IPS DF 19.7 (cell line): ENCODE measurements at places on chromosomes 3 and 15.

GRCh38 chr3:188431040-188431439 is 277.1 kb downstream of the LPP start:
- no peak for DNase-seq

DNA sequence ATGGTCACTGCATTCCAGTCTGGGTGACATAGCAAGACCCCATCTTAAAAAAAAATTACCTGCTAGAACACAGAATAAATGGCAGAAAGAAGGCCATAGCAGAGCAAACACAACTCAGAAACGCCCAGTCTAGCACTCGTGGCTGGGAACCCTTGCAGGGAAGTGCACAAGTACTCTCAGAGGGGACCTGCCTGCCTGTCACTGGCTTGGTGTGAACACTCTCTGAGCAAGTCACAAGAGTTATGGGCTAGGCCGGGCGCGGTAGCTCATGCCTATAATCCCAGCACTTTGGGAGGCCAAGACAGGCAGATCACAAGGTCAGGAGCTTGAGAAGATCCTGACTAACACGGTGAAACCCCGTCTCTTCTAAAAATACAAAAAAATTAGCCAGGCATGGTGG is 17.2 kb downstream of the SFMBT1 start:
- no peak for DNase-seq

DNA sequence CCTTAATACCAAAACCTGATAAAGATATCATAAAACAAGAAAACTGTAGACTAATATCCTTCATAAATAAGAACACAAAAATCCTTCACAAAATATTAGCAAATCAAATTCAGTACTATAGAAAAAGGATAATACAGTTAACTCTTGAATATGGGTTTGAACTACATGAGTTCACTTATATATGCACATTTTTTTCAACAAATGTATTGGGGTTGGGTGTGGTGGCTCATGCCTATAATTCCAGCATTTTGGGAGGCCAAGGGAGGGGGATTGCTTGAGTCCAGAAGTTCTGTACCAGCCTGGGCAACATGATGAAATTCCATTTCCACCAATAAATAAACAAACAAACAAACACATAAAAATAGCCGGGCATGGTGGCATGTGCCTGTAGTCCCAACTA is 39.2 kb downstream of the GOLGB1 start:
- no peak for DNase-seq

GRCh38 chr3:76735152-76735551 is 304.7 kb upstream of the ROBO2 start:
- no peak for DNase-seq

DNA sequence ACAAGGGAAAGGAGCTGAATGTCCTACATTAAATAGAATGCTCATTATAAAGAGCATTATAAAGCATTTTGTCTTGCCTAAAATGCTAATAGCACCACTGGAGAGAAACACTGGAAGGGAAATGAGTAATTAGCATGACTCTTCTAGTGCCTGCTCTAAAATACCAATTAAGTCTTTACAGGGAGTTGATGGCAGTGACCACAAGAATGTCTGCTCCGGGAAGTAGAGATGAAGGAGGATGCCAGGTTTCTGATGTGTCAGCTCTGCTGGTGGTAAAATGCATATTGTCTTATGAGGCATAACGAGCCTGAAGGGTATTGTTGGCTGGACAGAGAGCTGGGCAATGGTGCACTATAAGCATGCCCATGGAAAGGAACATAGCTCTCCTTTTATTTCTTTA is 49.5 kb downstream of the MYLK start:
- no peak for DNase-seq

DNA sequence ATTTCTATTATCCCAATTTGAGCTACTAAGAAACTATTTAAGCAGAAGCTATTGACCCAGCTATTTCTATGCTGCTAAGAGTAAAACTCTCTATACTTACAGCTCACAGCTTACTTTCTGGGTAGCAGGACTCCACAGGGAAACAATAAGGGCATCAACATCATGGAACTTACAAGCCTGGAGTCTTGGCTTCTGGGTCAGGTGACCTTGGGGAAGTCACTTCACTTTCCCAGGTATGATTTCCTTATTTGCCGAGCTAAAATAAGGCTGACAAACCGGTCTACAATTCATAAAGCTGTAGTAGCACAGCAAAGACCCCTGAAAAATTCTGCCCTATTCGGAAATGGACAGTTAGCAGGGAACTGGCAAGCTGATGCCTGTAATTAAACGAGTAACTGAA is 278.3 kb upstream of the NR2F2 start:
- DNase-seq, result no peak

GRCh38 chr3:134972836-134973455 is 177.9 kb downstream of the EPHB1 start:
- DNase-seq, result no peak

DNA sequence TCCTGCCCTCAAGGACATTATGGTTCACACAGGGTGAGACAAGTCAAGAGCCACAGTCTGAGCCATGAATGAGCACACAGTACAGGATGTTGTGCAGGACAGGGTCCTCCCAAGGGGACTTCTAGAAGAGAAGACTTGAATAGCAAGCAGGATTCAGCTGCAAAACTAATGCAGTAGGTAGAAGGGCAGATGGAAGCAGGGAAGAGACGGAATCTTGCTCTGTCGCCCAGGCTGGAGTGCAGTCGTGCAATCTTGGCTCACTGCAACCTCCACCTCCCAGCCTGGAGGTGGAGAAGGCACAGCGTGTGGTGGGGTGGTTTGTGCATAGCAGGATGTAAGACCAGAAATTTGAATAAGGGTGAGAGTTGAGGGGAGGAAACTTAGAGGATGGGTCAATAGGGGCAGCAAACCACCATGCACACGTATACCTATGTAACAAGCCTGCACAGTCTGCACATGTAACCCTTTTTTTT is 8.0 kb downstream of the BCL2L10 start:
- DNase-seq, result no peak

GRCh38 chr15:58503139-58504027 is 71.6 kb downstream of the LIPC start:
- DNase-seq, result no peak

DNA sequence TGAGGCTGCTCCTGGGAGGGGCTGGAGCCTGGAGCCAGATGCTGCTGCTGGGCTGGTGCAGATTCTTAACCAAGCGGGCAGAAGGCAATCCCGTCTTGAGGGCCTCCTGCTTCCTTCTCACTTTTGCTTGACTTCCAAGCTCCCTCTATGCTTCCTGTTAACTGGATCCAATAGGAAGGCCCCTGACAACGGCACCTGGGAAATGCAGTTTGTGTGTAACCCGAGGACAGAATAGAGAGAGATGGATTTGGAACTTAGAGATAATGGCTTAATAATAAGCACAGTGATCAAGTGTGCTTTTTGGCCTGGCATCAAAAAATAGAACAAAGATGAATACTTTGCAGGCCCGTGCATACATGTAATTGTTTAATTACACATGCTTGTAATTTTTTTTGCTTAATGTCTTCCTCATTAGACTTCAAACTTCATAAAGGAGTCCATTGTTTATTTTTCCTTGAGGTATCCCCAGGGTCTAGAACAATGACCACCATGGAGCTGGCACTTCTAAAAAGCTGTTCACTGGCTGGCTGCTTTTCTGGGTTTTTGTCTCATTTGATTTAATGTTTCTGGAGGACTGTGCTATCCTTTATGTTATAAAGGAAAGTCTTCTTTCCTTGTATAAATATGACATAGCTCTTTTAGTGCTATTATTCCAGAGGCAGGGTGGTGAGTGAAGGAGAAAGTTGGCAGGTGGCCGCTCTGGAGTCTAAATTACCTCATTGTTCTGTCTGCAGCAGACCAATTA is 63.3 kb upstream of the MITF start:
- no peak for DNase-seq

- DNase-seq, result no peak
Observed at GRCh38 chr15:28969511-28970085, 83.8 kb downstream of the APBA2 start.

DNA sequence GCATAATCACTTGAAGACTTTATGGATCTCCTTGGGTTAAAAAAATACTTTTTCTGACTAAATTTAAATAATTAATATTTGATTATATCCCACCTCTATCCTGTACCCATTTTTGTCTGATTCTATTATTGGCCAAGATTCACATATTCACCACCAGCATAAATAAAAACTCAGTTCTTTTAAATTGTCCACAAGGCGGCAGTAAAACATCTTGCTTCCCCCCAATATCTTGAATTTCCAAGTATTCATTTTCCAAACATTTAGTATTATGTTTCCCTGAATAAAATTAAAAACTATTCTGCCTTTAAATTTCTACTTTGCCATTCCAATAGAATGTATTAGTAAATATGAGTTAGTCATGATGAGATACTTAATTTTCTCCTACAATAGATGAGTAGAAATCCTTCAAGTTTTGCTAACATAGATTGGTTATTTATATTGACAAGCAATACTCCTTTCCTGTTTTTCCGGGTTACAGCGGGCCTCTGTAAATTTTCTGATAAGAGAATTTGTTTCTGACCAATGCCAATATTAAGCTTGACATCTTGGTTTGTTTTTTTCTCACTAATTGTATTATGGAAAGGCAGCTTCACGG is 218.7 kb upstream of the MDFIC2 start:
- no peak for DNase-seq

DNA sequence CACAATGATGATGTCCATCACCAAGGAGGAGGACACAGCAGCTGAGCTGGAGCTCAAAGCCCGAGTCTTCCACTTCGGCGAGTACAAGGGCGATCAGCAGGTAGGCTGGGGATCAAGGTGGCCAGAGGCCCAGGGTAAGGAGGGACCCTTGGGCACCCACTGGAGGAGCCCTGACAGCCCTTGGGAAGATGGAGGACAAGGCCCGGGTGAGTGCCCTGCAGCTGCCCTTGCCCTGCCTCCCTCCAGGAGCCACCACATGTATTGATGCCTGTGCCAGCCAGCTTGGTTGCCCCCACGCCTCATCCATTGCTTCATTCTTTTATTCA is 38.4 kb downstream of the CFAP100 start:
- no peak for DNase-seq

DNA sequence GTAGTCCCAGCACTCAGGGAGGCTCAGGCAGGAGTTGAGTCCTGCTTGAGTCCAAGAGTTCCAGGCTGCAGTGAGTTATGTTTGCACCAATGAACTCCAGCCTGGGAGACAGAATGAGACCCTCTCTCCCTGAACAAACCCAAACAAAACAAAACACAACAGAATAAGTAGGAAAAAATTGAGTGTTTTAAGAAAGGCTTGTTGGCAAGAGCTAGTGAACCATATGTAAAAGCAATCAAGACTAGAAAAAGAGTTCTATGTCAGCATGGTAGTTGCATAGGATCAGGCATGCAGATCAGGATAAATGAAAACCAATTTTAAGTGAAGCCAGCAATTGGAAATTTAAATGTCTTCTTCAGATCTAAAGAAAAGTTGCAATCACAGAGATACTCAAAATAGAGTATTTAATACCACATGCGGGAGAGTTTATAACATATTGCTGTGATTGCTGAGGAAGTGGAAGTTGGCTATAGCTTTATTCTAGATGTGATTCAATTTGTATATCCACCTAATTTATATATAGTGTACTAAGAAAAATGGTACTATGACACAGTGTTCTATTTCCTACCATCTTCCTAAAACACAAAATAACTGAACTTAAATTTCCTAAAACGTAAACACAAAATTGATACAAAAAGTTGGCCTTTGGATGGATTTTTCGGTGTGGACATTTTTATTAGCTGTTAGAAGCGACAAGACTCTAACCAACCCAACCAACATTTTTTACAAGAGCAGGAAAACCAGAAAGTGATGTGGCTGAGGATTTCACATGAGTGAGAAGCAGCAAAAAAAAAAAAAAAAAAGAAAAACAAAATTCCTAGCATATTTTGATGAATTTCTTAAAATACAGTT is 101.9 kb upstream of the ROBO1 start:
- DNase-seq, result no peak

DNA sequence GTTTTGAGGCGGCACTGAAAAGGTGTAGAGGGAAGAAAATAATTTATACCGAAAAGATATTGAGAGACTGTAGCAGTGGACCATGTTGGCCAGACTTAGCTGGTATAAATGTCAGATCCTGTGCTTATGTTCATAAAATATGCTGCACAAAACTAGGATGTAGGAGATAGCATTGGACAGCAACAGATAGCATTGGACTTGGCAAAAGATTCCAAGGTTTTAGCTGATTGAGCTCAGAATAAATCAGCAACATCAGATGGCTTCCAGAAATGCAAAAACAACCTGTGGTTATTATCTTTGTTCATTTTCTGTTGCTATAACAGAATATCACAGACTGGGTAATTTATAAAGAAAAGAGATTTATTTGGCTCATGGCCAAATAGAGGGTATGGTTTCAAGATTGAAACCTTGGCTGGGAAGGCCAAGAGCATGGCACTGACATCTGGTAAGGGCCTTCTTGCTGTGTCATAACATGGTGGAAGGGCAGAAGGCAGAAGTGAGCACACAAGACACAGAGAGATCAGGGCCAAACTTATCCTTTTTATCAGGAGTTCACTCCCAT is 34.7 kb downstream of the SLC28A1 start:
- no peak for DNase-seq
